ENCODE measurements at places on chromosomes 16 and 17.

- no peak for DNase-seq
Observed at GRCh38 chr17:36105781-36106492, 2.3 kb downstream of the CCL4 start.

DNA sequence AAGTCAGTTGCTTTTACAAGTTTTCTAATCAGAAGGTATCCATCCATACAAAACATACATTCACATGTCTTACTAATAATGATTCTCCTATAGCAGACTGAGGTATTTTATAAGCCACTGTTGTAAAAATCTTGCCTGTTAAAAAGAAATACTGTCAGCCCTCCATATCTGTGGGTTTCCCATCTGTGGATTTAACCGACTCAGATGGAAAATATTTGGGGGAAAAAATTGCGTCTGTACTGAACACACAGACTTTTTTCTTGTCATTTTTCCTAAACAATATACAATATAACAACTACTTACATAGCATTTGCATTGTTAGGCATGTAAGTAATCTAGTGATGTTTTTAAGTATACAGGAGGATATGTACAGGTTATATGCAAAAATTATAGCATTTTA, 90.4 kb downstream of the PARN start:
- no peak for DNase-seq

GRCh38 chr17:48787828-48788227, 29.2 kb downstream of the TTLL6 start:
- DNase-seq, result no peak

DNA sequence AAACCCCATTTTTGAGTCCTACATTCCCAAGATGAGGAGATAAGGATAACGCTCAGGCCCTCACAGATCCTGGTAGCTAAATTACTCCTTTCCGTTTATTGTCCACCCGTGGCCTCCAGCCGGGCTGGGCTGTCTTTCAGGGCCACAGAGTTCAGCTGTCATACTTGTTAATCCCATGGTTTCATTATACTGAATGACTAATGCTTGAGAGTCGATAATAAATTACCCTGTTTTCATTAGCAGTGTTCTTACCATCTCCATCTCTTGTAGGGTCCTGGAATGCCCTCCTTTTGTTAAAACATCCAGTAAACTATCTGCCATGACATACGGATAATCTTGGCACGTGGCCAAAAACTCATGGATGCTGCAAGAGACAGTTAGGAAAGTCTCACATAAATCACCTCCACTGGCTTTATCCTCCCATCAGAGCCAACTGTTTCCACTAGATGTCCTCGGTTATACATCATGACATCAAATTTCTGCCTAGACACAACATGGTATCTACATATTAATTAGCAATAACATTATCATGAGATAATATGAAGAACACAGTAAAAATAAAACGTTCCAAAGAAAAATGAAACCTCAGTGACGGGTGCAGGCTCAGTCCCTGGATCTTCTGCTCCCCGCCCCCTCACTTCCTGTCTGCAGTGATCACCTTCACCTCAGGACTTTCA, 45.3 kb downstream of the BRD7 start:
- peak; percentile 30 for DNase-seq

- DNase-seq, result no peak
Observed at GRCh38 chr16:49158029-49158642, 123.5 kb downstream of the CBLN1 start.

DNA sequence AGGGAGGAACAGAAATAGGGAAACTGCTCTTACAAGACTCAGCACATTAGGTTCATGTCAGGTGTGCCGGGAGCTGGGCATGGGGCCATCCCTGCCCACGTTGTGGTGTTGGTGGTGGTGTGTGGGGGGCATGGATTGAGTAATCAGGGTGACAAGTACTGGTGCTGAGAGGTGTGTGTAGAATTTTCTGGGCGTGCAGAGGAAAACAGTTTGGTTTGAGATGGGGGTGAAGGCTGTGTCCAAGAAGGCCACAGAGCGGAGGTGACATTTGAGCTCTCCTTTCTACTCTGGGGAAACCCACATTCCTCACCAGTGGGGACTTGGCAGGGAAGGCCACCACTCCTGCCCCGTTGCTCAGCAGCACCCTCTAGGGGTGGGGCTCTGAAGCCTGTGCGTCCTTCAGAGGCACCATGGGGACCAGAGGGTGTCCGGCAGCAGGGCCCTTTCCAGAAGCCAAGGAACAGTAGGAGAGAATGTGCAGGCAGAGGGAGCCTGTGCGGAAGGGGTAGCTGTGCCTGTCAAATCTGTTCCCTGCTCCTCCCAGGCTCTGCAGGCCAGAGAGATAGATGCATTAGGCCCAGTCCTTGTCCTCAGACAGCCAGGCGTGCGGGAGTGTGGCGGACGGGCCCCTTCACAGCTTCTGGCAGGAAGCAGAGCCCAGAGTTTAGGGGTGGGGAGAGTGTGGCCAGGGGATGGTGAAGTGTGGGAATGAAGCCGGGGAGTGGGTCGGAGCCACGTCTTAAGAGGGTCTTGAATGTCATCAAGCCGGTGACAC, 48.7 kb upstream of the GSE1 start:
- DNase-seq, result no peak

DNA sequence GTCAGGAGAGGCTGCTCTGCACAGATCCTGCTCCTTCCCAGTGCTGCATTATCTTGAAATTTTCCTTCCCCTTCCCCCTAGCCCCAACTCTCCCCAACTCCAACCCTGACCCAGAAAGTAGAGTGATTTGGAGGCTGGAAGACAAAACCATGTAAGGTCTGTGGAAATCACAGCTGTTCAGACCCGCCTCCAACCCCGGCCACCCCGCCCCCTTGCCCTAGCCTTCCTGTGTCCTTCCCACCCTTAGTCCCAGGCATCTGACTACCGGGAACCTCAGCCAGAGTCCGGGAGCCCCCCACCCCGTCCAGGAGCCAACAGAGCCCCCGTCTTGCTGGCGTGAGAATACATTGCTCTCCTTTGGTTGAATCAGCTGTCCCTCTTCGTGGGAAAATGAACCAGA, at the start of gene AOC3:
Gene AOC3, plus strand, starts transcription at position 246 of the 400 bp plus-strand sequence. Its CDS starts 145 bp downstream, at position 391.
- DNase-seq, result no peak

GRCh38 chr17:59620064-59620359, 317 bp downstream of the CLTC start:
- no peak for DNase-seq

DNA sequence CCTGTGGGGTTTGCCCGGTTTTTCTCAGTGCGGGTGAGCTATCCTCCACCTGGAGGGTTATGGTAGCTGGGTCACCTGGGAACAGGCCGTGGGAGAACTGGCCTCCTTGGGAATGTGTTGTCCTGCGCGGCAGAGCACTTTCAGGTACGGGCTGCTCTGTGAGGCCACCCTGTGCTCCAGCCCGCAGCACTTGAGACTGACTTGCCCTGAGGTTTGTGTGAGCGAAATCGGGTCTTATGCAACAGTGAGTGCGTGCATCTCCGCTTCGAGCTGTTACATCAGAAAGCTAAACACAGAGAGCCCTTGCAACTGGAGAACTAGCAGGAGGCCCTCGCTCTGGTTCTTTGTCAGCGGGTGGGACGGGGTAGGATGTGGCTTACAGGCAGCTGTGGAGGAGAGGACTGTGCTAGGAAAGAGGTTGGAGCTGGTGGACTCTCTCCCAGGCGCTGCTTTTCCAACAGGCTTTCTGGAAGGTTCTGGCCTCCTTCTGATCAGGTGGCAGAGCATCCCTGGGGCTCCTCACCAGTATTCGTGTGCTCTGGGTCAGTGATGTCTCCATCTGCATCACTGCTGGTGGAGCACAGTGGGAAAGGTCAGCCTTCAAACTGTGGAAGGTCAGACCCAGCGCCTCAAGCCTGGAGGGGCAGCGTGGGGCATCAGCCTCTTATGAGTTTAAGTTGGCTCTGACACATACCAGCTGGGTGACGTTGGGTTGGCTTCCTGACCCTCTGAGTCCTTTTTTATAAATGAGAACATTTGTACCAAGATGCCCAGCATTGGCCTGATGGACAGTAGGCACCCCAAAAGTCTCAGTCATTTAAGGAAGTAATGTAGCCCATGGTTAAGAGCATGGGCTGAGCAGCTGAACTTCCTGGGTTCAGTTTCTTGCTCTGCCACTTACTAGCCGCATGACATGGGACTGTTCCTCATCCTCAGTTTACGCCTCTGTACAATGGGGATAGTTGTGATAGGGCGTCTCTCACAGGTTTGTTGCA, 76.3 kb downstream of the KSR1 start:
- DNase-seq, result peak; percentile 85

DNA sequence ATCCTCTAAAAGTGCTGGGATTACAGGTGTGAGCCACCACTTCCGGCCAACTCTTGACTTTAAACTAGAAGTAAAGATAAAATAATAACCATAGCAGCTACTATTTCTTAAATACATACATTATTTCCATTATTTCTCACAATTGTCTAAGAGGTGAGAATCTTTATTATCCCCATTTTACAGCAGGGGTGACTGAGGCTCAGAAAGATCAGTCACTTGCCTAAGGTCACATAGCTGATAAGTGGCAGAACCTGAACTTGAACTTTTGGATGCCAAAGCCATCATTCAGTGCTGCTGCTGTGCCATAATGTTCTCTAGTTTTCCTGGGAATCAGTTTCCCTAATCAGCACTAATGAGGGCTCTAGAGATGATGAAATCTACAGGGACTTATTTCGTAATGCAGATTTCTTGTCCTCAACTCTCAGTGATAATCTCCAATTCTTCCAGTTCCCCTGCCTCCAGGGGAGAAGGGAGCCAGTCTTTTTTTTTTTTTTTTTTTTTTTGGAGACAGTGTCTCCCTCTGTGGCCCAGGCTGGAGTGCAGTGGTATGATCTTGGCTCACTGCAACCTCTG, 25.2 kb upstream of the GPRC5B start:
- DNase-seq, result no peak

DNA sequence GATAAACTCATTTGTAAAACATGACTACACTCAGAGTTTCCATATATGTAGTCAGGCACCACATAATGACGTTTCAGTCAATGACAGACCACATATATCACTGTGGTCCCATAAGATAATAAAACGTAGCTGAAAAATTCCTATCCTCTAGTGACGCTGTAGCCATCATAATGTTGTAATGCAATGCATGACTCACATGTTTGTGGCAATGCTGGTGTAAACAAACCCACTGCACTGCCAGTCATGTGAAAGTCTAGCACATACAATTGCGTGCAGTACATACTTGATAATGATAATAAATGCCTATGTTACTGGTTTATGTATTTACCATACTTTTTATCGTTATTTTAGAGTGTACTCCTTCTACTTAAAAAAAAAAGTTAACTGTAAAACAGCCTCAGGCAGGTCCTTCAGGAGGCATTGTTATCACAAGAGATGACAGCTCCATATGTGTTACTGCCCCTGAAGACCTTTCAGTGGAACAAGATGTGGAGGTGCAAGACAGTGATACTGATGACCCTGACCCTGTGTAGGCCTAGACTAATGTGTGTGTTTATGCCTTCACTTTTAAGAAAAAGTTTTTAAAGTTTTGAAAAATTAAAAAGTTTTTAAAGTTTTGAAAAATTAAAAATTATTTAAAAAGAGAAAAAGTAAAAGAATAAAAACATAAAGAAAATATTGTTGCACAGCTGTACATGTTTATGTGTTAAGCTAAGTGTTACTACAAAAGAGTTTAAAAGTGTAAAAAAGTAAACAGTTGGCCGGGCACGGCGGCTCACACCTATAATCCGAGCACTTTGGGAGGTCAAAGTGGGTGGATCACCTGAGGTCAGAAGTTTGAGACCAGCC, 9.0 kb downstream of the STAT5B start:
- DNase-seq, result no peak

DNA sequence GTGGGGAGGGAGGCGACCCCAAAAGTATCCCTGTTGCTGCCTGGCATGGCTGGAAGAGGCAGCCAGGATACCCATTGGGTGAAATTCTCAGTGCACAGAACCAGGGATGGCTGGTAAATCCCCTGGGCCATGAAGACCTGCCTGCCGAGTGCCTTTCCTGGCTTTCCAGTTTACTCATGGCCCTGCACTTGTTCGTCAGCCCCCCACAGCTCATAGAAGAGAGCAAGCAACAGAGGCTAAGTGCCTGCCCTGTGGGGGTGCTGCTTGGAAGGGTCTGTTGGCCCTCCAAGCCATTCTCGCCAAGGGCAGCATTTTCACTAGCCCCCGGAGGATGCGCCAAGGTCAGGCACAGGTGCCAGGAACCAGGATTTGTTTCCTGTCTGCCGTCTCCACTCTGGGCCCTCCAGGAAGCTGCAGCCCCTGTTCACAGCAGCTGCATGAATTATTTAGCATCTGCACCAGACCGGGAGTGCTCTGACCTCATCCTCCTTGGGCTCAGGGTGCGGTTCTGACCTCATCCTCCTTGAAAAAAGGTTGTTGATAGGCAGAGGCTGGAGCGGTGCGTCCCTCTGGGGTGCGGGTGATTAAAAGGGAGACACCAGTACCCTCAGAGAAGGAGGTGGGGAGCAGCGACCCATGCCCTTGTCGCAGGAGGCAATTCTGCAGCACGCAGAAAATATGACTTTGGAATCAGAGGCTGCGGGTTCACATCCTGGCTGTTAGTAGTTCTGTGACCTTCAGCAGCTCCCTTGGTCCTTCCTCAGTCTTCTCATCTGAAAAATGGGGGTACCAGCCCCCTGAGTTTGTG, 14.2 kb upstream of the CD300A start:
- DNase-seq, result peak; percentile 55

GRCh38 chr17:78265121-78265520, 33.7 kb downstream of the TMEM235 start:
- peak; percentile 50 for DNase-seq

GRCh38 chr17:75723171-75723930, 2.1 kb downstream of the ITGB4 start:
- peak; percentile 56 for DNase-seq

GRCh38 chr16:61581417-61582046, 454.7 kb downstream of the CDH8 start:
- DNase-seq, result peak; percentile 50

GRCh38 chr16:84486551-84487235, 17.8 kb downstream of the MEAK7 start:
- no peak for DNase-seq

GRCh38 chr16:12538667-12539091, 265.0 kb downstream of the CPPED1 start:
- no peak for DNase-seq

DNA sequence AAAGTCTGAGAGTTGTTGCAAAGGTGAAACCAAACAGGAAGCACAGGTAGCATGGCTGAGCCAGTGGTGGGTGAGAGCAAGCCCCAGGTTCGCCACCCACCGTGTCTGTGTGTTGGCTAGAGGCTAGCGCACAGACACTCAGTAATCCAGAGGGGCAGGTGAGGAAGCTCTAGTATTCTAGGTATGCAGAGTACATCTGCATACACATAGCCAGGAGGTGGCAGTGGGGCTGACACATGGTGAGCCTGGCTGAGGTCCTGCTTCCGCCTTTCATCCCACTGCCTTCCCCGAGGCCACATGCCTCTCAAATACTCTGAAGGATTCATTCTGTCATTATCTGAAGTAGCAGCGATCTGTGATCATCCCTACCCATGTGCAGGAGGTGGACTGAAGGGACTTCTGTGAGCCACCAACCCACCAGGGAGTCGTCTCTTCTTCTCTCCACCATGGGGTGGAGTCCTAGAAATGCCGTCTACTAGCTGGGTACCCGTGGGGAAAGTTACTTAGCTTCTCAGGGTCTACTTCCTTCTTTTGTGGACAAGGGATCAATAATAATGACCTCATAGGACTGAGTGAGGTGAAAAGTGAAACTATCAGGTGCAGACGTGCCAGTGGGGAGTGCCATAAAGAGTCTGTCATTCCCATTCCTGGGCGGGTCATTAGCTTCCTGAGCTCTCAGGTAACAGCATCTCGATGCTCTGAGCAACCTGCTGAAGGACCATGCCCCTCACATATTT, 36.0 kb upstream of the ICAM2 start:
- DNase-seq, result no peak
